CD8-positive, alpha-beta T cell (primary cell): ENCODE measurements at places on chromosomes 7 and 10.
A peak's percentile ranks its signal among the peaks of the same experiment; 100 is the strongest.

GRCh38 chr10:124688889-124689670 is 55.1 kb downstream of the FAM53B start:
- DNase-seq: peak; percentile 45

DNA sequence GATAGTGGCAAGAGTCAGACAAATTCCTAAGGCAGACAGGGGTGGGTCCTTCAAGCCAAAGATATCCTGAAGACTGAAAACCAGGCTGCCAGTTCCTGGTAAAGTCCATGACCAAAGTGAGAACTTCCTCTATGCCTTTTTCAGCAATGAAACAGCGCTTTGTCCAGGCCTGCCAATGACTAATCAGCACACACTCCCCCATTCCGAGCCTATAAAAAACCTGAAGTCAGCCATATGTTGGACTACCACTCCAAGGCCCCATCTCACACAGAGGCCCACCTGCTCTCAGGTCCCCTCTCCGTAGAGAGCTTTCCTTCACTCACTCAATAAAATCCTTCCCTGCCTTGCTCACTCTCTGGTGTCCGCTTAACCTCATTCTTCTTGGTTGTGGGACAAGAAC is 402.2 kb downstream of the ANKRD7 start:
- DNase-seq: no peak

GRCh38 chr10:124677293-124677699 is 66.9 kb downstream of the FAM53B start:
- no peak for DNase-seq

DNA sequence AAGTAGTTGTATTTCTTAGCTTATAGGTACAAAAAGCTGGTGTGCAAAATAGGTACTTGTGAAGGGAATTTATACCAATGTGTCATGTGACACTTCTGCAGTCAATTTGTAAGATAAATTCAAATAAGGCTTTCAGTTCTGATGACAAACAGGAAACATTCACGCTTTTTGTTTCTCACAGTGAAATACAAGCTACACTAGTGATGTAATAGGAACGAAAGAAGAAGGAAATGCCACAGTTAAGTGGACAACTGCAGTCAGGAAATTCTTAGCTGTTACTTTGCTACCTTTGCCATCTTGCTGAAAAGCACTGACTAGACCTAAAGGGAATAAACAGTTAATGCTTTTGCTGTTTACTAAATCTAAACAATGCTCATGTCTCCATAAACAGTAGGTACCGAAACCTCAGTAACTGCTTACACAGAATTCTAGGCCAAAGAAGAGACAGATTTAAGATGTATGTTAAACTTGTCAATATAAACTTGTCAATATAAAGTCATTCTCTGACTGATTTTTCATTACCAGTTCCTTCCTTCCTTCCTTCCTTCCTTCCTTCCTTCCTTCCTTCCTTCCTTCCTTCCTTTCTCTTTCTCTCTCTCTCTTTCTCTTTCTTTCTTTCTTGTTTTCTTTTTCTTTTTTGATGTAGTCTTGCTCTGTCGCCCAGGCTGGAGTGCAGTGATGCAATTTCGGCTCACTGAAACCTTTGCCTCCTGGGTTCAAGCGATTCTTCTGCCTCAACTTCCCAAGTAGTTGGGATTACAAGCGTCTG is 10.1 kb downstream of the OTUD1 start:
- no peak for DNase-seq

DNA sequence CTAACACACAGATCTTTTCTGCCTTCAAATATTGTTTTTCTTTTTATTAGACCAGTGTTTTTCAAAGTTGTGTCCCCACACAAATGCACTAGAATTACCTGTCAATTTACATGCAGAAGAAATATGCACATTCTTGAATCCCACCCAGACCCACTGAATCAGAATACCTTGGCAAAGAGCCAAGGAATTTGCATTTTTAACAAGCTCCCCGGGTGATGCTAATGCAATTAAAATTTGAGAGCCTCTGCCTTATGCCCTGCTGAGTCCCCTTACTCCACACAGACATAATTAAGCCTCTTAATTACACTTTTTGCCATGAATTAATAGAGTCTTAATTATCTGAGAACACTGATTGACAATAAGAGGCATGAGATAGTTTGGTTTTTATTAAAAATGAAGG is 201.2 kb upstream of the GRB10 start:
- no peak for DNase-seq

GRCh38 chr10:5234106-5234860 is 37.6 kb downstream of the AKR1C4 start:
- no peak for DNase-seq

GRCh38 chr10:60661637-60662036 is 116.6 kb upstream of the CDK1 start:
- DNase-seq: no peak

DNA sequence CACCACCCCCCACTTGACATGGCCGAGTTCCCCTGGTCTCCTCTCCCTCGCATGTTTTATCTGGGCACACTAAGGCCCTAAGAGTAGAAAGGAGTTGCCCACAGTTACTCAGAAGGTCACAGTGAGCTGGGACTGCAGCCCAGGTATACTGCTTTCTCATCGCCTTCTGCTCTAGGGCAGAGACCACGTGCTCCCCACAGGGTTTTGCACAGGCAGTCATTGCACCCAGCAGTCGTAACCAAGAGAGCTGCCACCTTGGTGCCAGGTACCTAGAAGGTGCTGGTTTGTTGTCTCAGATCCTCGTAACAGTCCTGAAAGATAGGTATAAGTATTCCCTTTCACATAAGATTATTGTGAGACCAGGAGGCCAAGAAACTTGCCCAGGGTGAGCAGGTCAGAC is 1.8 kb downstream of the MINDY4 start:
- DNase-seq: no peak
